Stimulated activated CD4-positive, alpha-beta T cell treated with anti-CD3 and anti-CD28 coated beads, TNF-alpha, amount 100 ng/mL, for 48 hours (primary cell): ENCODE measurements at places on chromosomes 3 and 15.

DNA sequence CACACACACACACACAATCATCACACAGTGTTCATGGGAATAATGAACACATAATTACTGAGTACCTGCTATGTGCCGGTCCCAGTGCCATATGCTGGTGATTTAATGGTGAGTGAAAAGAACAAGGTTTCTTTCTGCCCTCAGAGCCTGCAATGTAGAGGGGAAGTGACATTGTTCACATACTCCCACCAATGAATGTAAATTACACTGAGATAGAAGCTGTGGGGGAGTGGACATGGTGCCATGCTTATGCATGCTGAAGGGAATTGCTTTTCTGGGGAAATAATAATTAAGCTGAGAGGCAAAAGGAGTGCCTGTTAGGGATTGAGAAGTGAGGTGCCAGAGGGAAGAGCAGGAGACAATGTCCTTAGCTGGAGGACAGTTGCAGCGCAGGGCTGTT is 175.1 kb downstream of the MFSD1 start:
- DNase-seq, result no peak

- DNase-seq, result no peak
Observed at GRCh38 chr3:126962756-126963155, 20.2 kb upstream of the PLXNA1 start.

- no peak for DNase-seq
Observed at GRCh38 chr15:101203607-101204189, 48.1 kb downstream of the CHSY1 start.

GRCh38 chr3:42010530-42010929 is 48.6 kb upstream of the ULK4 start:
- no peak for DNase-seq

DNA sequence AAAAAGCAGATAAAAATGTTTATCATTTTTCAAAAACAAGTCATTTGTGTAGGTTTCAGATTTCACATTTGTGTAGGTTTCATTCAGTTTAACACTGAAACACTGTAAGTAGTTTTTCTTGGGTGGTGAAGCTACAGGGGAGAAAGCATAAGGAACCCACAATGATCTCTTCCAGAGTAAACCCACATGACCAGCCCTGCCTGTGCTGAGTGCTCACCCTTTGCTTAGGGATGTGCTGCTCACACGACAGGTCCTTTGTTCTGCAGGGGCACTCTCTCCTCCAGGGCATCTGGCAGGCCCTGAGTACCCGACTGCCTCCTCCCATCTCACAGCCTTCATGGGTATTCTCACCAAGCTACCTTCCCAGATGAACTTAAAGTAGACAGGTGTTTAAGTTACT is 28.9 kb downstream of the ZXDC start:
- no peak for DNase-seq

DNA sequence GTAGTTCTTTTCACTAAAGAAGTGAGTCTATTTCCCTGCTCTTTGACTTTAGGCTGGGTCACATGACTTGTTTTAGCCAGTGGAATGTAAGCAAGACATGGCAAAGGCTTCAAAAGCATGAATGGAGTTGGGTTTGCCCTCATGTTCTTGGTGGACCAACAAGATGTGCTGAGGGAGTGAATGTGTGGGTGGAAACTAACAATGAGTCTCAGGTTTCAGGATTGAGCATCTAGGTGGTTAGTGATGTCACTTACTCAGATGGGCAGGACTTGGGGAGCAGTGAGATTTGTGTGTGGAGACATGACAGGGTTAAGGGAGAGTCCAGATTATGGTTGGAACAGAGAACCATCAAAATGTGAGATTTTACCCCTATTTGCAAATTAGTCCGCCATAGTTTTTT is 181.4 kb upstream of the UBE2E1 start:
- DNase-seq, result no peak

- DNase-seq, result no peak
Observed at GRCh38 chr3:1798711-1799405, 299.8 kb upstream of the CNTN4 start.

DNA sequence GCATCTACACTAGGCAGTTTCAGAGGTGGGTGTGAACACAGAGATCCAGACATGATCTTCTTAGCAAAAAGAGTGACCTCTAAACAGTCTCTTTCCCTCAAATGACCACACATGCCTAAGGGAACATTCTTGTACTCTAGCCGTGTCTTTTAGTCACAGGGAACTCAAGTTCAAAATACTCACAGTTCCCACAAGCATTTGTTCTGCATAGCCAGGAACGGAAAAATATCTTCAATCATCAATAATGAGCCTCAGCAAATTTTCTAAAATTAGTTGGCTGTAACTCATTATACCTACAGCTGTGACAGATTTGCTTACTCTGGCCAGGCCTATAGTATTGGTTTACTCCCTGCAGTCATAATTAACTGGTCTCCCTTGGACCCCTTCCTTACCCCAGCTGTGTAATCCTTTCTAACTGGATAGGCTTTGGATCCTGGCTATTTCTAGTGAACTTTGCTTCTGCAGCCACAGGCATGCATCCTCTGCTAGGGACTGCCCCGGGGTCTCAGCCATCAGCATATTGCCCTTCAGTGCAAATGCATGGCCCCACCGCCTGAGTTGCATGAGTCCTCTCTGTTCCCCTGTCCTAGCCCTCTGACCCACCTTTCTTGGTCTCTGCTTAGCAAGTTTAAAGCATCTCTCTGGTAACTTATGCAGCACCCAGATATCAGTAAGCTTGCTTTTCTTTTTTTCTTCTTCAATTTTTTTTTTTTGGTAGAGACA is 56.0 kb upstream of the HACD2 start:
- no peak for DNase-seq

GRCh38 chr15:57356178-57356577 is 20.1 kb upstream of the CGNL1 start:
- no peak for DNase-seq

DNA sequence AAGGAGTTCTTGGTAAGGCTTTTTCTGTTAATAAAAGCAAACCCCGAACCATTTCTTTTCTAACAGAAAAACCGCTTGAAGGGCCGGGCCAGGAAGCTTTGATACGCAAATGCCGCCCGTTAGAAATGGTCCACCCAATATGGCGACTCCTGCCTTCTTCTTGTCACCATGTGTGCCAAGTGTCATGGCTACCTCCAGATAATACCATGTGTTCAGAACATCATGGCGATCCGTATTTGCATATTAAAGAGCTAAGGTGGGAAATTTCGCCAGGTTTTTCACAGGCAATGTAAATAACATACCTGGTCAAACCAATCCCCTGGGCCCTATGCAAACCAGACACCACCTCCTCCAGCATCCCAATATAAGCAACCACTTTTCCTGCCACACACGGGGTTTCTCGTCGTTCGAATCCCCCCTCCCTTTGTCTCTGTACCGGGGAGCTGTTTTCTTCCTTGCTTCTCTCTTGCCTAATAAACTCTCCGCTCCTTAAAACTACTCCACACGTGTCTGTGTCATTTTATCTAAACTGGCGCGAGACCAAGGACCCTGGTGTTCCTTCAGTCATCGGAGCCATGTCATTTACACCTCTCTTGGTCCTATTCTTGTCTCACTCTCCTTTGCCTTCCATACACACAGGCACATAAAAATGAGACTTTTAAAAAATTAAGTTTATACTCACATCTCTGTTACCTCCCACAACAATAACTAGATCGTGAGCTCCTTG is 34.5 kb downstream of the NCEH1 start:
- no peak for DNase-seq

DNA sequence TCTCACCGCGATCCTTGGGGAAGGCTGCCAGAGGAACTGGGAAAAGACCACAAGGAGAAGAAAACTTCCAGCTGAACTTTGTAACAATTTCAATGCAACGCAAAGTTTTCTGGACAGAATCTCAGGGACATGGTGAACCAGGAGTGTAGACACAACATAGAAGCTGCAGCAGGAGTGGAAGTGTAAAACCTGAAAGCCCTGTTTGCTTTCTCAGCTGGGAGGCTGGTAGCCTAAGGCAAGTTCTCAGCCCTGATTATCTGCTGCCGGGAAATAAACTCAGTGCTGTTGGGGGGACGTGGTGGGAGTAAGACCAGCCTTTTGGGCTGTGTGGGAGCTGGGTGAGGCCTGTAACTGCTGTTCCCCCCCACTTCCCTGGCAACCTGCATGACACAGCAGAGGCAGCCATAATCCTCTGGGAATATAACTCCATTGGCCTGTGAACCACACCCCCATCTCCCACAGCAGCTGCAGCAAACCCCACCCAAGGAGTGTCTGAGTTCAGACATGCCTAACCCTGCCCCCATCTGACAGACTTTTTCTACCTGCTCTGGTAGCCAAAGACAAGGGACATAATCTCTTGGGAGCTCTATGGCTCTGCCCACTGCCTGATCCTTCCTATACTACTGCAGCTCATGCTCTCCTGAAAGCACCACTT is 106.7 kb downstream of the ZNF621 start:
- no peak for DNase-seq

- DNase-seq, result no peak
Observed at GRCh38 chr15:43165801-43166325, 19.3 kb upstream of the CCNDBP1 start.

GRCh38 chr3:112640930-112641801 is at the start of gene CCDC80:
Gene CCDC80 (minus strand): TSS chr3:112641143. CDS start chr3:112639905, 1,238 bp downstream.
- no peak for DNase-seq

- no peak for DNase-seq
Observed at GRCh38 chr15:71962537-71962936, 152.2 kb downstream of the NR2E3 start.

DNA sequence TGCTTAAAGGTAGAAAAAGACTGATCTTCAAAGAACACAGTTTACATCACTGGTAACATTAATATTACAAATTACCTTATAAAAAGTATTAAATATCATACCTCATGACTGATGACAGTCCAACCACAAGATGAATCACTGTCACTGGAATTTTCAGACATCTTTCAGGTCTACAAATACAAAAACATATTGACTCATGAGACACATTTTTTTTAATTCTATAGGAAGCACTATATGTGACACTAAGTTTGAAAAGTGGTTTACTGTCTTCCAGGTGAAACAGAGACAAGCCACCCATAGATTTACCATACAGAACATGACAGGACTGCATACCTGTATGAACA is 18.9 kb downstream of the CCPG1 start:
- DNase-seq, result no peak

DNA sequence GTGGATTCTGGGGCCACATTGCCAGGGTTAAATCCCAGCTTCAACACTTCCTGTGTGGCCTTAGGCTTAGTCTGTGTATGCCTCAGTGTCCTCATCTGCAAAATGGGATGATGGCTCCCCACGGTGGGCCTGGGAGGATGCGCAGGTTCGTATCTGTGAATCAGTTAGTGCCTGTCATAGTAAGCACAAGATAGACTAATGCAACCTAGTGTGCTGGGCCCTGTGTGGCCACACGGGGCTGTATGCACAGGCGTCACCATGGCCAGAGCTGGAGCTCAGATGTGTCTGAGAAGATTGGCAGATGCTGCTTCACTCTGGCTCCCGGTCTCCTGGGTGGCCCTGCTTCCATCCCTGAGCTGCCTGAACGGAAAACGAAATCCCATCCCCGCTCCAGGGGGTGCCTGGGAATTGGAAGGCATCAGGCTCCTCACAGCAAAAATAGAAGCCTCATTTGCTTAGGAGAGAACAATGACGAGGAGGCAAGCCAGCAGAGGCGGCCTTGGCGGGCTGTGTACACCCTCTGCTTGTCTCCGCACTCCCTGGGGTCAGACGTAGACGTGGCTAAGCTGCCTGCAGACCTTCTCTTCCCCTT is 103.6 kb downstream of the APBA2 start:
- no peak for DNase-seq

DNA sequence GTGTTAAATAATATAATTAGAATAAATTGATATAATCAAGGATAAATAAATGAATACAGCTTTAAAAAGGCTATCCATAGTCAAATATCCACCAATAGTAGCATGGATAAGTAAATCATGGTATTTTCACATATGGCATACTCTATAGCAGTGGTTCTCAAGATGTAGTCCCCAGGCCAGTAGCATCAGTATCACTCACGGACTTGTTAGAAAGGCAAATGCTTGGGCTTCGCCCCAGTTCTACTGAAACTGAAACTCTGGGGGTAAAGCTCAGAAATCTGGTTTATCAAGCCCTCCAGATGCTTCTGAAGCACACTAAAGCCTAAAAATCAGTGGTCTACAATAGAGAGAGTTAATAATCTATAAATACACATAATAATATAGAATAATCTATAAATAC is 261.6 kb upstream of the TTC14 start:
- DNase-seq, result no peak

- no peak for DNase-seq
Observed at GRCh38 chr15:73906346-73907034, 19.8 kb upstream of the LOXL1 start.

DNA sequence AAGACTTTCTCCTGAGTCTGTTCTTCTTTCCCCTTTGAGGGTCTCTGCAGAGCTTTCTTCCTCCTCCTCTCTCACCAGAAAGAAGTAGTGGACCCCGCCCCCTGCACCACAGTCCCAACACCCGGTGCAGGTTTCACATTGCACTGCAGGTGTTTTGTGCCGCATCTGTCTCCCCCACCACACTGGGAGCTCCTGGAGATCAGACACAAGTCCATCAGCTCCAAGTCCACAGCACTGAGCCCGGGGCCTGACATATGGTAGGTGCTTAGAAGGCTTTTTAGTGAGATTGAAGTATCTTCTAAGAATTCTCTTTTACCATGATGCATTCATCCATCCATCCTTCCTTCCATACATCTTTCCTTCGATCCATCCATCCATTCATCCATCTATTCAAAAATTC is 9.8 kb downstream of the STRA6 start:
- DNase-seq, result no peak

DNA sequence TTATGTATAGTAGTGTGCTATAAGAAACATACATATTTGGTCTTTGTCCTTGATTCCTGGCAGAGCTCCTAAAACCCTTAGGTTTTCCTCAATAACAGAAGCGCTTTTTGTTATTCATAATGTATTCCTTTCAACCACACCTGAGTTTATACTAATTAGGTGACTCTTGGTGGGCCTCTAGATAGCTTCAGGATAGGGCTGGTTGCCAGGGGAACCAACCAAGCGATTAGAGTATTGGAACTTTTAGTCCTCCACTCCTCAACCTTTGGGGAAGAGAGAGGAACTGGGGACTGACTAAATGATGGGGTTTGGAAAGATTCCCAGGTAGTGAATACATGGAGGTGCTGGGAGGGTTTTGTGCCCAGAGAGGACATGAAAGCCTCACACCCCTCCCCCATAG is 24.6 kb downstream of the TMCC1 start:
- DNase-seq, result no peak

DNA sequence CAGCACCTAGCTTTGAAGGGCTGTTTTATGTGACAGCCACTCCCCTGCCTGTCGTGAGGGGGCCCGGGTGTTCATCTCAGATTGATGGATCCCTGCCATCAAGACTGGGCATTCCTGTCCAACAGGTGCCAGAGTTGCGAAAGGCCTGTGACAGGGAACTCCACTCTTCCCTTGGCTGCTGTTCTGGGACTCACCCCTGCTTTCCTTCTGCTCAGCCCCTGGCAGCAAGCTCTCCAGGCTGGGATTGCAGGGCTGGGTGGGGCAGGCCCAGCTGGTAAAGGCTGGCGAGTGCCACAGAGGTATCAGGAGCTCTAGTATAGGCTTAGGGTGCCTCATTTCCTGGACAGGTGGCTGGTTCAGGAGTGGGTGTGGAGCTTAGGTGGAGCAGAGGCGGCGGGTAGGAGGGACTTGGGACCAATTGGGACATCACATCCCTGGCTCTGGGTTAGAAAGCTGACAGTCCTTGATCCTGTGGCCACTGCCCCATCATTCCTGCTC is at the start of gene PLA2G4B:
Gene PLA2G4B (plus strand): TSS at position 448 of the 498 bp plus-strand sequence. CDS start 67 bp downstream, outside the sequence.
- no peak for DNase-seq
